Stimulated activated CD8-positive, alpha-beta memory T cell treated with anti-CD3 and anti-CD28 coated beads, Interleukin-15, amount 100 ng/mL, for 4 hours (primary cell): ENCODE measurements at places on chromosomes 2 and 18.

DNA sequence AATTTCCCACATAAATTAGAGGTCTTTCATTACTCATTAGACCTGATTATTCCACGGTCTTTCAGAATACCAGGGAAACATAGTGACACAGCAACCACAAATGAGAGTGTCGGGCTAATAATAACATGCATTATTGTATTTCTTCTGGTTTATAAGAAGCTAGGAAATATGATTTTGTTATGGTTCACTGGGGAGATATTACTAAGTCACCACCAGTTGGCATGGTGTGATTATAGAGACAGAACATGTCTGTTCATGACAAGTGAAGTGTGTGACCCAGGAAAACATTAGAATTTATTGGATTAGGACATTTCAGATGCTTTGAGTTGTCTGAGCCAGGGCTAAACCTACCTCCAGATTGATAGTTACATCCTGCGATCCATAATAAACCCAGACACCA, 494.4 kb downstream of the FBXO15 start:
- no peak for DNase-seq

DNA sequence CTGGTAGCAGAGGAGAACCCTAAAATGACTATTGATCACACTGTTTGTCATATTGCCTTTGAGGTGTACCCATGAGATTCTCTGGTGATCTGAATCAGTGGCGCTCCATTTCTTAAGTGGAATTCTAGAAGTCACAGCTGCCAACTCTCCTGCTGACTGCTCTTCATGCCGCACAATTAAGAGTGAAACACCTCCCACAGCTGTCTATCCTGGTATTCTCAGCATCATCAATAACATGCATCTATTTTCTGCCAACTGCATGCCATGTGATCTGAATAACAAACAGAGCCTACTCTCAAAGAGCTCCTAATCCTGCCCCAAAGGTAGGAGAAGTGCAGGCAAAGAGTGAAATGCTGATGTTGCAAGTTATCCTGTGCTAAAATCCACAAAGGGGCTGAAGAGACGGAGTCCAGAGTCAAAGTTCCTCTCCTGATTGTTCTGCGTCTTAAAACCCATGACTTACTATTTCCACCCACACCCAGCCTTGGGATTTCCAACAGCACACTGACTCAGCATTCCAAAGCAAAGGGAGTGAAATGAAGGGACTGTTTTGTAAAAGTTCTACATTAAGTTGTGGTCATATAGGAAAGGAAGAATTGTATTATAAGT, 13.7 kb upstream of the DAPL1 start:
- no peak for DNase-seq

- DNase-seq: peak; percentile 34
These were observed 825 bp downstream of the ITGA6 start for GRCh38 chr2:172427990-172428831.

- DNase-seq: no peak
These were observed 78.1 kb upstream of the PELI1 start for GRCh38 chr2:64222351-64222750.

- DNase-seq: no peak
These were observed 79.0 kb upstream of the NOSTRIN start for GRCh38 chr2:168723275-168723899.

DNA sequence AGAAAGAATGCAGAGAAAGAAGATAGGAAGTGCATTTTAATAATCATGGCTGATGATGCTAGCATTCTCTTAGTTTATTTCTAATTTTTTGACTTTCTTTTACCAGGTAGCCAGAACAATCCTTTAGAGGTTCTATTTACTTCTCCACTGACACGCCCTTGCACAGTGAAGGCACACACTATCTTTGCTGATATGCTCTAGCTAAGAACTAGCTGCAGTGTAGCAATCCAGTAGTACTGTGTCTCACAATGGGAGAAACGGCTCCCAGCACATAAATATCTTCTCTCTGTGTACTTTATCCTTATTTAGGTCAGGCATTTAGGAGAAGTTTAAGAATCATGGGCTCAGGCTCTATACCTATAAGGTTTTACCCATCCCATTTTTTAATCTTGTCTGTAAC, 1005.4 kb downstream of the LRP1B start:
- no peak for DNase-seq

GRCh38 chr2:222944971-222945740, 84.3 kb downstream of the ACSL3 start:
- DNase-seq: no peak

- no peak for DNase-seq
These were observed 84.3 kb upstream of the SERTAD2 start for GRCh38 chr2:64738026-64738425.

DNA sequence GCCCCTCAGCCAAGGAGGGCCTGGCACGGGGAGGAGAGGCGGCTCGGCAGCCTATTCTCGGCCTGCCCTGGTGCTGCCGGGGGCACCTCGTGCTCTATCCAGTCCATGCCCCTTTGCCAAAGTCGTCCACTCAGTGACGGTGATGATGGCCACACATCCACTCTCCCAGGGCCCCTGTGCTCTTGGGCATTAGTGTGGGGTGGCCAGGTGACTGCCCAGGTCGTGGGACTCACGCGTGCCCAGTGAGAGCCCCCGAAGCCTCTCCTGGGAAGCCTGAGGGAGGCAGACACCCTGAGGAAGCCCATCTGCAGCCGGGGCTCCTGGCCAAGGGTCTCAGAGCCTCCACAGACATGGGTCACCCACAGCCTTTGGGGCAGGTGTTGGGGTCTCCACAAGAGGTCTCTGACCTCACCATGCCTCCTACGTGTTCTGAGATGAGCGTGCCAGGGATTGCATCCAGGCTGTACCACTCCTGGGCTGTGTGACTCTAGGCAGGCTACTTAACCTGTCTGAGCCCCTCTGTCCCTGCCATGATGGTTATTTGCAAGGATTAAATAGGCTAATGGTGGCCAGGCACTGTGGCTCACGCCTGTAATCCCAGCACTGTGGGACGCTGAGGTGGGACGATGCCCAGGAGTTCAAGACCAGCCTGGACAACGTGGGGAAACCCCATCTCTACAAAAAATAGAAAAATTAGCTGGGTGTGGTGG, 12.9 kb downstream of the RAMP1 start:
- DNase-seq: no peak

GRCh38 chr2:237438080-237438940, 24.3 kb upstream of the COL6A3 start:
- no peak for DNase-seq

GRCh38 chr2:194824450-194824849, 832.6 kb upstream of the SLC39A10 start:
- DNase-seq: no peak

GRCh38 chr2:160091381-160091780, 29.0 kb upstream of the PLA2R1 start:
- DNase-seq: no peak

- DNase-seq: no peak
These were observed 431.2 kb downstream of the LPIN1 start for GRCh38 chr2:12177455-12178288.

DNA sequence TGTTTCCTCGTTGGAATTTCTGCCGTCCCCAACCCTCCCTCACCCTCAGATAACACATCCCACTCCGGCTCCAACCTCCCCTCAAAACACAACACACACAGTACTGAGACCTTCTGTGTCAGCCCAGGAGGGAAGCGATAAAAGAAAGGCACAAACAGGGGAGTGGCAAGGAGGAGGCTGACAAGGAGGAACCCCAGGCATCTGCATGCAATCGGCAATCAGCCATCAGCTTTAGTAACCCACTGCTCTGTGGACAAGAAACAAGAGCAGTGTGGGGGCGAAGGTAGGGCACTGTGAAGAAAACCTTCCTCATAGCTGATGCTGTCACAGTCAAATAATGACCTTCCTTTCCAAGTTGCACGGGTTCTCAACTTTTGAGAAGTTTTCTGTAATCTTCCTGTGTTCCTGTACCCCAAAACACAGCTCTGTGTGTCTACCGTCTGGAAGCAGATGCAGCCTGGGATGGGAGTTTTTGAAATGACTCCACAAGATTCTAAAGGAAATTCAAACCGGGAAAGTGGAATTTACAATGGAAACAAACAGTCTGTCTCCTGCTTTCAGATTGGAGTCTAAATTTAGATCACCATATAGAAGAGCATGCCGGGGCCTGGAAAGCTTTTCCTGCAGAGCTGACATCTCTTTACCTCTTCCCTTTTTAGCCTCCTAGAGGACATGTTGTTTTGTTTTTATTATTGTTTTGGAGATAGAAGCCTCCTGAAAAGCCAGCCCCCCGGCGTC, 16.4 kb upstream of the LPIN2 start:
- no peak for DNase-seq

DNA sequence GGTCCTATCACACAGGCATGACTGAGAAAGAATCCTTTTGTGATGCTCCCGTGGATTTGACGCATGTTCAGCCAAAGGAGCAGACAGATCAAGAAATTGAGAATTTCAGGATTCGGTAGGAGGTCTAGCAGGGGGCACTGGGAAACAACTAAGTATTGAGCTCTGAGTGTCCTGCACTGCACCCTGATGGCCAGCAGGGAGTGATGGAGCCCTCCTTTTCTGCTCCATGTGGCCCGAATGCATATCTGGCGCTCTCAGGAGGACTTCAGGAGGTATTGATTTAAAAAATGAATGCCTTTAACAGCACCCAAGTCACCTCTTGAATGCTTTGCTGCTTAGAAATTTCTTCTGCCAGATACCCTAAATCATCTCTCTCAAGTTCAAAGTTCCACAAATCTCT, 58.0 kb downstream of the ZNF519 start:
- no peak for DNase-seq

DNA sequence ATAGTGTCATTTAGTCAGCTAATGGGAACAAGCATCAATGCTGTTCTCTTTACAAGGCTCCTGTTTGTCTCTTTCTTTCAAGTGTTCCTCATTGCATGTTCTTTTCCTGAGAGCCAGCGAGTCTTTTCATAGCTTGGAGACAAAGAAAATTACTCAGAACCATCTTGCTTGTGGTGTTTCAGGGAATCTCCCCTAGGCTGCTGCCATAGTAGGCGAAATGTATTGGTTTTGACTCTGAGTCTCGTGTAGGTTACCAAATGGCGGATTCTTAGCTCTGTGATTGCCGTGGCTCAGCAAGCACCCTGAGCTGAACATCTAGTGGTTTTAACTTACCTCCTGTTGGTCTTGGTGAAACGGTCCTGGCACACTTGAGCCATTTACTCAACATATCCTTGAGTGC, 68.7 kb downstream of the RHBDD1 start:
- no peak for DNase-seq

DNA sequence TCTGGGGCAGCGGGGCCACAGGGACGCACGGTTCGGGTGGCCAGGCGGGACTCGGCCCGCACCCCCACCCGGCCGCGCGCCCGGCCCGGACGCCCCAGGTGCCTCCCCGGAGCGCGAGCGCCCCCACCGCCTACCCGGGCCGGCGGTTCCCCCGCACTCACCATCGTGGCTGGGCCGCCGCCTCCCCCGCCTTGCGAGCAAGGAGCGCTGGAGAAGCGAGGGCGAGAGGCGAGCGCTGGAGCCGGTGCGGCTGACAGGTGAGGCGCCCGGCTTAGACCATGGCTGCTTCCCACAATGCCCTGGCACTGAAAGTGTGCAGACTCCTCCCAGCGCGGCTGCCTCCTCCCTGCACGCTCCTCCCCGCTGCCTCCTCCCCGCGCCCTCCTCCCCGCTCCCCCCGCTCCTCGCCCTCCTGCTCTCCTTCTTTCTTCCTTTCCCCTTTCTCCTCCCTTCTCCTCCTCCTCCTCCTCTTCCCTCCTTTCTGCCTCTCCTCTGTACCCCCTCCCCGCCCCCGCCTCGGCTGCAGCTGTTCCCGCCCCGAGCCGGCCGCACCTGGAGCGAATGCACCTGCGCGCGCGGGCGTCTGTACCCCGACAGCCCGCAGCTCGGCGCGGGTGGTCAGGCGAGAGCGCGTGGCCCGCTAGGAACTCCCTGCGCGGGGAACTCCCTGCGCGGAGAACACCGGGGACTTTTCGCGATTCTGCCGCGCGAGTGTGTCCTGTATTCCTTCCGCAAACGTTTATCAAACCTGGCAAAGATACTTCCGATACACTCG, at the start of gene AP1S3:
Gene AP1S3 (minus strand): TSS at position 296 of the 775 bp plus-strand sequence. CDS start 132 bp downstream, at position 164.
- DNase-seq: peak; percentile 49

DNA sequence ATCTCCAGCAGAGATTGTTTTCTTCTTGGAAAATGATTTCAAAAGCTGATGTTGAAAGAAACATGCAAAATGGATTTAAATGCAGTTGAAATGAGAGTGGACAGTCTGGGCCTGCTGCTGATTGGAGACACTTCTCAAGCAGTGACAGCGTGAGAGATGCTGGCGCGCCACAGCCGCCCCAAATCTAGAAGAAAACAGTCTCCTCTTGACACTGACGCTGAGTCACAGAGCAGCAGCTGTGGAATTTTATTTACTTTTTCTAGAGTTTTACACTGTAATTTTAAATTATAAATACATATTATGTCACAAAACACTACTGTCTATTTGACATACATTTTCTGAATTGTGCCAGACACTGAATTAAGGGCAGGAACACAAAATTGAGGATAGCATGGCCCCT, 121.8 kb upstream of the TMEM200C start:
- no peak for DNase-seq

DNA sequence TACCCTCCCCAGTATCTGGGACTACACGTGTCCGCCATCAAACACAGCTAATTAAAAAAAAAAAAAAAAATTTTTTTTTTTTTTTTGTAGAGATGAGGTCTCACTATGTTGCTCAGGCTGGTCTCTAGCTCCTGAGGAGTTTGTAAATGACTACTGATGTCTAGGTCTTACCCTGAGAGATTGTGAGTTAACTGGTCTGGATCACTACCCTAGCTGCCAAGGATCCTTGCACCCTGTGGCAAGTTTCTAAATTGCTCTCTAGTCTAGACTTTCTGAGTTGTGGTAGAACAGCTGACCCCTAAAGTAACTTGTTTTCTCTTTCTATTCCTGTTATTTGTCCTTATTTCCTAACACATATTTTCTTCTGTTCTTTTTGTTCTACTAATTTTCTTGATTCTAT, 44.5 kb downstream of the ABHD3 start:
- DNase-seq: no peak
